ENCODE measurements at places on chromosomes 7 and 10. TPM values are rescaled to one million over a fixed set of nuclear protein-coding genes. Genes with fewer than 3 reads are reported as not detected.

GRCh38 chr10:25704622-25705021 is 229.4 kb upstream of the MYO3A start:
- H3K27me3 ChIP-seq: no peaks in the 10 kb centered on the region
- no peak for DNase-seq
- no peaks in the 10 kb centered on the region for H3K36me3 ChIP-seq
- no peak overlapping the region for H3K27ac ChIP-seq
- no peaks in the 10 kb centered on the region for H3K4me1 ChIP-seq

- peak overlapping the region; percentile 55 for H3K27ac ChIP-seq
- H3K4me1 ChIP-seq: peaks cover 29% of the 10 kb centered on the region
- H3K36me3 ChIP-seq: no peaks in the 10 kb centered on the region
- peak overlapping the region; percentile 79 for H3K4me3 ChIP-seq
- no peak for DNase-seq
Observed at GRCh38 chr10:132332433-132332754, 401 bp downstream of the LRRC27 start.

DNA sequence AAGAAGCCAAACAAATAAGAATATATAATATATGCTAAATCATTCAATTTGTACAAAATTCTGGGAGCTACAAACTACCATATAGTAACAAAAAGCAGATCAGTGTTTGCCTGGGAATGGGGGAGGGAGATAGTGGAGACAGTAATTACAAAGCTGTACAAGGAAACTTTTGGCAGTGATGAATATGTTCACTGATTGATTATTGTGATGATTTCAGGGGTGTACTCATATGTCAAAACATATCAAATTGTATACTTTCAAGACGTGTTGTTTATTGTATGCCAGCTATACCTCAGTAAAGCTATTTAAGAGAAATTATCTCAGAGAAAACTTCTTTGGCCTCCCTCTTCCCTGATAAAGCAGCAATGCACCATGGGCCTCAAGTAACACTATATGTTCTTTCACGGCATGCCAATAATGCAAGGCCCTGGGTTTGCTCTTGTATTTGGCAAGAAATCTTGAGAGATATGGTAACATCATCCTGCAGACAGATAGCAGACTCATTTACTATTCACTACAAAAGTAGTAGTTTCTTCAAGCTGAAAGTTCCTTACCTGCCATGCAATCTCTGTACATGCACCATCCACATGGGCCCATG is 133.5 kb downstream of the HBP1 start:
- H3K27ac ChIP-seq: no peak overlapping the region
- H3K4me3 ChIP-seq: no peak overlapping the region
- DNase-seq: no peak
- no peaks in the 10 kb centered on the region for H3K27me3 ChIP-seq

PSTK gene
- total RNA-seq: 5.8 TPM

TBX20 gene
- not detected for total RNA-seq

ZNF804B gene
- total RNA-seq: not detected
